ENCODE measurements at places on chromosomes 1 and 21.

DNA sequence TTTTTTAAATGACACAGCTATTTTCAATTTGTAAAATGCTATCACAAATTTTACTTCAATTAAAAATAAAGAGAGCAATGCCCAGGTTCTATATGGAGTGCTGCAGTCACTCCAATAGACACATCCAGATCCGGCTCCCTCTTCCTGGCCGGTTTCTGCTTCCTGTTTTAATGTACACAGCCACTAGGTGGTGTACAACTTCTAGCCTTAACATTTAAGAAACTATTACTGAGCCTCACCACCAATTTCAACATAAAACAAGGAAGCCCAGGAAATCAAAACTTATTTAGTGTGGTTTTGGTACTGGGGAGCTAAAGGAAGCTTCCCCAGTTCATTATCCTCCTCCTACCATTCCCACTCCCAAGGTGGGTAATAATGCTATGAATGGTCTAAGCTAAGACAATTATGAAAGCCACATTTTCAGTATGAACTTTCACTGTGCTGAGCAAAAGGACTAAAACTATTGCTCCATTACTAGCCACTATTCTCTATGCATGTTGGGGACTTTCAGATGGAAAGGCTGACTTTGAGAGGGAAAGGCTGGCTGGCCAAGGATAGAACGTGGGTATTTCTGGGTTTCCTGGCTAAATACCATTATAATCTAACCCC, 25.5 kb upstream of the MTMR11 start:
- no peak for DNase-seq

DNA sequence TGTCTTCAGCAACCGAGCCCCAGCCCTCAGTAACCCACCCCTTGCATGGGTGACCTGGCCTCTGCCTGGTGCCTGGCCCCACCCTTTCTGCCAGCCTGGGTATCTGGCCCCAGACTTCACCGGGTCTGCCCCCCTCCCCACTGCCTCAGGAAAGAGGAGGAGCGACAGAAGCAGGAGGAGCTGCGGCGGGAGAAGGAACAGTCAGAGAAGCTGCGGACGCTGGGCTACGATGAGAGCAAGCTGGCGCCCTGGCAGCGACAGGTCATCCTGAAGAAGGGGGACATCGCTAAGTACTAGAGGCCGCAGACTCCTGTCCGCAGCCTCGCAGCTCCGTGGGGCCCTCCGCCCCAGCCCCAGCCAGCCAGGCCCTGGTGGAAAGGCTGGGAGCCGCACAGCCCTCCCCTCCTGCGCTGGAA, 6.1 kb downstream of the TNFRSF25 start:
- DNase-seq: no peak

GRCh38 chr21:31660591-31660990, 1.1 kb downstream of the SOD1 start:
- DNase-seq: no peak

DNA sequence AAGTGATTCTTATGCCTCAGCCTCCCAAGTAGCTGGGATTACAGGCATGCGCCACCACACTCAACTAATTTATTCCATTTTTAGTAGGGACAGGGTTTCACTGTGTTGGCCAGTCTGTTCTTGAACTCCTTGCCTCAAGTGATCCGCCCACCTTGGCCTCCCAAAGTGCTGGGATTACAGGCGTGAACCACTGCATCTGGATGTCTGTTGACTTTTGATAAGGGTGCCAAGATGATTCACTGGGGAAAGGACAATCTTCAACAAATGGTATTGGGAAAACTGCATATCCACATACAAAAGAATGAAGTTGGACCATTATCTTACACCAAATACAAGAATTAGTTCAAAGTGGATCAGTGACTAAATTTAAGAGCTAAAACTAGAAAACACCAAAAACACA, 19.8 kb downstream of the RO60 start:
- DNase-seq: no peak

DNA sequence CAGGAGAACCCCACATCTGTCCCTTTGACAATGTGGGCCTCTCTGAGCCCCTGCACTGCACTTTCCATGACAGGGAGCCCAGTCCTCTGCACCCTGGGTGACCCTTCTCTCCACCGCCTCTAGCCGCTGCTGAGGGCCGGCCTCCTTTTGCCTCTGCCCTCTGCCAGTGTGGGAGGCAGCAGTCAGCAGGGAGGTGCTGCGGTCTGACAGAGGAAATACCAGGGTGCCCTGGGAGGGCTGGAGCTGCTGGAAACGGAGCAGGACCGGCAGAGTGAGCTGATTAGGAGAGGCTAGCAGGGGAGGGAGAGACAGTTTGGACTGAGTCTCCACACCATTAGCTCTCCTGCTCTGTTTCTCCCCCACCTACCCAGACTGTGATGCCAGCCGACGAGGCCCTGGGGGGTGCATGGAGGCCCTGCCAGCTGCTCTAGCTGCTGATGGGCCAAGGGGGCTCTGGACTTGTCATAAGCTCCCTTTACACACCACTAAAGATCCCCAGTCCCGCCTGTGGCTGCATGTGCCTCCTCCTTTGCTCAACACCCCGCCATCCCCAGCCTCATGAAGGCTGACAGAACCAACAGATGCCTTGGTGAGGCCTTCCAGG, 171.1 kb upstream of the KLHDC7A start:
- DNase-seq: no peak

- DNase-seq: peak; percentile 37
These were observed 26.4 kb downstream of the MYOM3 start for GRCh38 chr1:24085546-24085945.

DNA sequence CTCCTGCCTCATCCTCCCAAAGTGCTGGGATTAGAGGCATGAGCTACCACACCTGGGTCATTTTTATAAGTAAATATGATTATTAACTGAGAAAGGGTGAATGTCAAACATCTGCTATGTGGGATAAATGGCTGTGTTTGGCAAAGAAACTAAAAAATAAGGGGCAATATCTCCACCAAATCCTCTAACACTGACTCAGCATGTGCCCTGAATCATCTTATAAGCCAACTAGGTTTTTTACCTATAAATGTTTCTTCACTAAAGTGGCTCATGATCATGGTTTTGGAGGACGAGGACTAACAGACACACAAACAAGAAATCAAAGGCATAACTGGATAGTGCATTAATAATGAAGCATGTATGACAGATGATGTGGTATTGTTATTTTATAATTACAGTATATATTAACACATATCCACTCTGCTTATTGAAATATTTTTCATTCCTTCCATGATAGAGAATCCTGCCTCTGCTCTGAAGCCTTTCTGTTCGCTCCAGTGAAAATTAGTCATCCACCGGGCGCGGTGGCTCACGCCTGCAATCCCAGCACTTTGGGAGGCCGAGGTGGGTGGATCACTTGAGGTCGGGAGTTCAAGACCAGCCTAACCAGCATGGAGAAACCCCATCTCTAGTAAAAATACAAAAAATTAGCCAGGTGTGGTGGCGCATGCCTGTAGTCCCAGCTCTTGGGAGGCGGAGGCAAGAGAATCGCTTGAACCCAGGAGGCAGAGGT, 11.7 kb upstream of the ARHGAP29 start:
- no peak for DNase-seq

- DNase-seq: no peak
These were observed 35.9 kb downstream of the TCP10L start for GRCh38 chr21:32549440-32549839.

DNA sequence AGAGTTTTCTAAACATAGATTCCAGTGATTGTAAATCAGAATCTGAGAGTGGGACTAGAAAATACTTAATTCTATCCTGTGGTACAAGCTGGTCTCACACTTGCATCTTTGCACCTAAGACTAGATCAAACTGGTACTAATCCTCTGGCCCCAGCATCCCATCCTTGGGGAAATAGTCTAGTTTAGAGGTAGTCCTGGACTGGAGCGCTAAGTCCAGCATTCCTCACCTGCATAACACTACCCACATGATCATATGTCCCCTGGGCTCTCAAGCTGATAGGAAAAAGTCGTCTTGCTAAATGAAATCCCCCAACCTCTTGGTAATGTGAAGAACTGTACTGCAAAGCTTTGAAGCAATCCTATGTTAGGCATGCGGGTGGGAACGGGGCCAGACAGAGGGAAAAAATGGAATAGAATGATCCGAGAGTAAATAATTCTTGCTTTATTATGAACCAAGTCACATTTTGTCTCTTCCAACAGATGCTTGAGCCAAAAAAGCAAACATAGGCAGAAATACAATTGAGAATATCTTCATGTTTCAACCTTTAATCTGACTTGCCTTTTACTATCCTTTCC, 4.8 kb downstream of the COX20 start:
- DNase-seq: no peak

DNA sequence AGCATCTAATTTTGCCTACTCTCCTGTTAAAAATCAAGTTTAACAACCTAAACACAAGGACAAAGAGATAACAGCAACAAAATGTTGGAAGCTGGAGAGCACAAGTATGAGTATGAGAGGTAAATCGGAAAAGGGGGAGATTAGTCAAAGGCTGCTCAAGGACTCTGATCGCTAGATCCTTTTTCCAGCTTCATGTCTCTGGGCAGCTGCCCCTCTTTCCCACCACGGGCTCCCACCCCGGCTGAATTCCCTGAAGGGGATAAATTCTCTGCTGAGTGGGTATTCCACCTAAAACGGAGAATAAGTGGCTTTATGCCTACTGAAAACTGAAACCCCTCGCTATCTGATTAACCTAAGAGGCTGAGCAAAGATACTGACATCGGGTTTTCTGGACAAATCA, 696 bp upstream of the CTBS start:
- DNase-seq: no peak

GRCh38 chr1:65200411-65200810, 52.4 kb downstream of the AK4 start:
- DNase-seq: no peak

DNA sequence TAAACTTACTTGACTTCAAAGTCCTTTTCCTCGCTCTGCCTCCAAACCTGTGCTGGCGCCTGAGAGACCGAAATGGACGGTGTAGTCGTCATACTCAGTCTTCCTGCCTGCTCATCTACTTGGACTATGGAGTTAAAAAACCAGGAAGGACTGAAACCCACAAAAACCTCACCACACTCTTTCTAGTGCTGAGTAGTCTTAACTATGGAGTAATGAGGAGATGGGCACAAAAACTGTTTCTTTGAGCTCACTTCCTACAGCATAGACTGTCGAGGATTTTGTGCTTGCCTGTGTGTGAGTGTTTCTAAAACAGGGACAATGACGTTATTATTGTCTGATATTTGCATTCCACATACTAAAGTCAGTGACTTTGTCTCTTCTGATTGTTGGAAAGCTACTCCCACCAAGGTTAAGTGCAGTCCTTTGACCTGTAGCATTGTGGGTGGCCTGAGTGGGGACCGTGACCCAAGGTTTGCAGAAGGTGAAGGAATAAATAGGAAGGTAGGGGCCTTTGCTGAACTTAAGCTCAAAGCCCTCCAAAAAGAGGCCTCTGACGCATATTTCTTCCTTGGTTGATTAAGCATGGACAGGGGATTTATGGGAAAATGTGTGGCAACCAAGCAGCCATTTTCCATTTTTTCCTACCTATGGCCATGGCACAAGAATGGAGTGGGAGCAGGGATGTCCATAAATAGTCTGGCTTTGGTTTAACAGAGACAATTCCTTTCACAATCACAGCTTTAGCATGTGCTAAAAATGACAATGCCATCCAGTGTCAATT, 109.6 kb downstream of the ZBTB18 start:
- DNase-seq: no peak

DNA sequence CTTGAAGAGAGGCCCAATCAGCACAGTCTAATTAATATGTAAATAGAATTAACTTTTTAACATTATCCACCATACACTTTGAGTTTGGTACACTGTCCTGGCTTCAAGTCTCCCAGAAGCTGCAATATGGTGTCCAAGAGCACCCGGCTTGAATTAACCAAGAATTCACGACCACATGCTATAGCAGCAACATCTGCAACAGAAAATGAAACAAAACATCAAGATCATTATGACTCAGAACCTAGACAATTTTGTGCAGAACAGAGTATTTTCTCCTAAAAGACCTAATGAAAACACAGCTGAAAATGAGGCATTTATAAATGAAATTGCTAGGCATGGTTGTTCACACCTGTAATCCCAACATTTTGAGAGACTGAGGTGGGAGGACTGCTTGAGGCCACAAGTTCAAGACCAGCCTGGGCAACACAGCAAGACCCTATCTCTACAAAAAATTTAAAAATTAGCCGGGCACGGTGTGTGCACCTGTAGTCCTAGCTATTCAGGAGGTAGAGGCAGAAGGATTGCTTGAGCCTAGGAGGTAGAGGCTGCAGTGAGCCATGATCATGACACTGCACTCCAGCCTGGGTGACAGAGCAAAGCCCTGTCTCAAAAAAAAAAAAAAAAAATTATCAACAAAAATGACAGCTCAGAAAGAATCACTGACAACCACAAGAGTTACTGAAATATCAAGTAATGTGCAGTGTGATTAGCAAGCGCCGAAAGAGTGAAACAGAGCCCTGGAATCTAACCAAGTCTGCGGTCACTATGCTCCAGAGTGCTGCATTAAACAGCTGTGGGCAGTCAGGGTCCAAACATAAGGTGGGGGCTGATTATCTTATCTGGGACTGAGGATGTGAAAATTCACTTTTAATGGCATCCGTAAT, 45.3 kb downstream of the HSF2BP start:
- no peak for DNase-seq
